ENCODE measurements at places on chromosomes 4 and X.

- no peak for DNase-seq
Observed at GRCh38 chr4:55018521-55018920, 106.9 kb downstream of the KDR start.

GRCh38 chr4:70681704-70682103, 6.6 kb upstream of the UTP3 start:
- DNase-seq = no peak

GRCh38 chr4:20043991-20044390, 207.7 kb upstream of the SLIT2 start:
- no peak for DNase-seq

GRCh38 chr4:181807771-181808170, 435.4 kb upstream of the TENM3 start:
- DNase-seq = no peak

DNA sequence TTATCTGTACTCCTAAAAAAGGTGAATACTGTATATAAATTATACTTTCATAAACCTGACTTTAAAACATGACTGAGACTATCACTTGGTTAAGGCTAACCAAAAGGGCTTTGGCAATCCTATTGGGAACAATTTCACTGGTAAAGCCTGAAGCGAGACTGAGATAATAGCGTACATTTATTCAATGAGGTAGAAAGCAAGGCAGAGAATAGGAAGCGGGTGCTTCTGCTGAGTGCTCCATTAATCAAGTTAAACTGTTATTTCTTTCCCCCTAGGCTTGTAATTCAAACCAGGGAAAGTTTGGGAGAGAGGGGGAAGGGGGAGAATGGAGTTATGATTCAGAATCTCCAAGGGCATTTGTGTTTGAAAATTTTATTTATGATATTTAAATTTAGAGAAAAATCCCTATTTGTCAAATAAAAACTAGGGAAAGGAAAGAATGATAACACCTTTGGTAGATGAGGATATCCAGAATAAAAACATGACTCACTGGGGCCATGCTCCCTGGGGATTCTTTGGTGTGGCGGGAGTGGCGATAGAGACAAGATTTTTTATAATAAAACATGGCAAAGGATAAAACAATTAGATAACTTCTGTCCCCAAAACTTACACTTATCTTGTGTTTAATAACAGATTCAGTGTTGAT, 34.6 kb upstream of the SORBS2 start:
- DNase-seq = no peak

DNA sequence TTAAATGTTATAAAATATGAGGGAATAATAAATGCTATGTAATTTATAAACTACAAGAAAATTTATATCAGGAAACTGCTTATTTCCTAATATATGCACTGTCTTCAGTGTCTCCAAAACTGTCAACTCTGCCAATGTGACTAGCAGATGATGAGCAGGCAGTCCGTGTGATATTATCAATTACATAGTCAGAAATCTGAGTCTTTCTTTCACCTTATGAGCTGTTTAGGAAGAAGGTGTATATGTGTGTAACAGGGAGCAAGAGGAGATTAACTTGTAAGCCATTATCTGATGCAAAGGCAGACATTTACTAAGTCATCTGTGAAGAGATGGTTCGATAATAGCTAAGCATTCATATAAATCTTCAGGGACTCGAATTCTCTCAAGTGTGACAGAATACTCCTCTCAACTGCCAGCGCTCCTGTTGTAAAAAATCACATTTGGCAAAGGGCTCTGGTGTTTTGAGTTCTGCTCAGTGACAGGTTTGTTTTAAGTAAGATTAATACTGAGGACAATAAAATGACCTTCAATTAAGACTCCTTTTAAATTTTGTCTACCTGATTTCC, 79.7 kb downstream of the SNCA start:
- no peak for DNase-seq

DNA sequence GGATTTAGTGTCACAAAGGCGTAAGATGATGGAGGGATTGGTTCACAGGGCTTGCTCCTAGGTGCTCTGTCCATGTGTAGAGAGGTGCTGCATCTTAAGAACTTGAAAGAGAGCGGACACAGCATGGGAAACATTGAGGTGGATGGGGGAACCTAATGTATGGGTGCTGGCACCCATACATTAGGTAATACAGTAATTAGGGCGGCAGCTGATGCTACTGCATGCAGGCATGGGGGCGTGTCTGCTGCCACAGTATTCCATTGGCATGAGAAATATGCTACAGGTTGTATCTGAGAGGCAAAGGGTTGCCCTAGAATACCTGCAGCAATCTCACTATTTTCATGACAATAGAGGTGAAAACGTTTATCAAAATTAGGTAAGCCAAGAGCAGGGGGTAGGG, 45.8 kb upstream of the UXT start:
- DNase-seq = no peak

DNA sequence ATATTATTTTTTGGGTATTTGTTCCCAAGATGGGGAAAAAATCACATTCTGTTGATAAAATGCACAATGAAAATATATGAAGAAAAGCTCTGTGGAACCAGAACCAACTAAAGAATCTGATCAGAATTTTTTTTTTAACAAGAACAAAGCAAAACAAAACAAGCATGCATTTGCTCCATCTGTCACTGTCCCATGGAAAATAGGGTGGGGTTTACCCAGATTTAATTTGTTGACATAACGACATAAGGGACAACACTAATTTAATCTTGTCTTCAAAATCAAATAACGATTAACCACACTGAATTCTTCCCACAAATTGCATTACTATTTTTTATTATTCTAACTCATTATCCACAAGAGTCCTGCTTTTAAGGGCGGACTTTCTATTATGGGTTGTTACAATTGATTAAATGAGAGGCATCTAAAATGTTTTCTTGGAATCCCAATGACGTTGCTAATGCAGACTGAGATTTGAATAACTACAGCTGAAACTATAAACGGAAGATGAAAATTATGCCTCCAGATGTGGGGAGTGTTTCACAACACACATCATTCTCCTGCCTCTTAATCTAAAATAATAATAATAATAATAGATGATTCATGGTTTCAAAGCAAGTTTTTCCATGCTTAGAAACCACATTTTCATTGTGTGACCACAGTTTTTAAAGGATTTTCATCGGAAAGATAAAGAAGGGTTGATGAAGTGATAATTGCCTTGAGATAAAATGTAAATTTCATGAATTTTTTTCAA, 307.0 kb upstream of the CPEB2 start:
- DNase-seq = no peak

DNA sequence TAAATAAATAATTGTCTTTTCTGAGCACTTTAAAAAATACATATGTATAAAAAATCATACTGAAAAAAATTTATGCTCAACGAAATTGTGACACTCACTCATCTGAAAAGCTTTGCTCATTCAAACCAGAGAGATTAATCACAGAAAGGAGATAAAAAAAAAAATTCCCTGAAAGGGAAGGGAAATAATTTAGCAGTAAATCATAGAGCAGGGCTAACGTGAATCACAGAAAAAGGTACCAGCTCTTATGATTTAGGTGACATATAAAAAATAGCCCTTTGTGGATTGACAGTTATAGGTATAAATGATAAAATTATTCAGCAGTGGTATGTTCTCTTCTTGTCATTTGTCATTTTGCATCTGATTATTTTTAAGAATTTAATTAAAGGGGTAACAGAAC, 552.7 kb upstream of the TENM3 start:
- DNase-seq = no peak

- no peak for DNase-seq
Observed at GRCh38 chrX:17521871-17522693, 147.1 kb downstream of the NHS start.

DNA sequence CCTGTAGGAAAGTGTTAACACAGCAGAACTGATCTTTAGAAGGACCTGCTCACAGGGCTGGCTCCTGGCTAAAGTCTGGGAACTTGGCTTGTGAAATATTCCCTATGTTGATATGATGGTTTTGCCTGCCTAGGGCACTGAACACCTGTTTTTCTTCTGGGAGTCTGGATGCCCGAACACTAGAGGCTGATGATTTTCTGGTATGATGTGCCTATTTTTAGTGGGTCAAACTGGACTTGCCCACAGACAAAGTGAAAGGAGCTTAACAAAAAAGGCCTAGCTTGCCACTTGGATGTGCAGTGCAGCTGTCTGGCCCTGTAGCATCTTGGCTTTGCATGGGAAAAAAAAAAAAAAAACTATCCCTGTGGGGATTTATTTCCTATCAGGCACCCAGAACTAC, 39.1 kb downstream of the ZNF674 start:
- no peak for DNase-seq

DNA sequence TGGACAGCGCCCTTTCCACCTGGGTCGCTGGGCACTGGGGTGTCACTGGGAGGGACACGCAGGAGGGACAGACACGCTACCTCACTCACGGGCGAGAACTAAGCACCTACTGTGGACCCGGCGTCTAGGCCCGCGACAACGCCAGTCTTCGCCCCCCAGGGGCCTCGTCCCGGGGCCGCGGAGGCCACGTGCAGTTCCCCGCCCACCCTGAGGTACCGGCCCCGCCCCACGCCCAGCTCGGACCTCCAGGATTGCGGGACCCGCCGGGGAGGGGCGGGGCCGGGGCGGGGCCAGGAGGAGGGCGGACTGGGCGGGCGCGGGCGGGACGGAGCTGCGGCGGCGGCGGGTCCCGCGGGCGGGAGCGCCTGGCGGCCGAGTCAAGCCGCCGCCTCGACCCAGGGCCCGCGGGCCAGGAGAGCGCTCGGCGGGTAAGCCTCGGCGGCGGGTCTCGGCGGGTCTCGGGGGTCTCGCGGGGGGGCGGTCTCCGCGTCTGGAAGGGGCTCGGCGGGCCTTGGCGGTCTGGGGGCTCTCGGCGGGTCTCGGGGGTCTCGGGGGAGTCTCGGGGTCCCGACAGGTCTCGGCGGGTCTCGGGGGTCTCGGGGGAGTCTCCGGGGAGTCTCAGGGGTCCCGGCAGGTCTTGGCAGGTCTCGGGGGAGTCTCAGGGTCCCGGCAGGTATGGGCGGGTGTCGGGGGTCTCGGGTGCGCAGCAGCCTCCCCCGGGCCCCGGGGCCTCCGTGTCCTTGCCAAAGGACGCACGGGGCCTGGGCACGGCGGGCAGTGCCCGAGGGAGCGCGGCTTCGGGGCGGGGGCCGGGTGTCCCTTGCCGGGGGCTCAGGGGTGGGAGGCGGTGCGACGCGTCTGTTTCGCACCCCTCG, at the start of gene SH3BP2:
SH3BP2 (plus strand) TSS at position 375 of the 875 bp plus-strand sequence. CDS start 27,533 bp downstream, outside the sequence.
- no peak for DNase-seq

DNA sequence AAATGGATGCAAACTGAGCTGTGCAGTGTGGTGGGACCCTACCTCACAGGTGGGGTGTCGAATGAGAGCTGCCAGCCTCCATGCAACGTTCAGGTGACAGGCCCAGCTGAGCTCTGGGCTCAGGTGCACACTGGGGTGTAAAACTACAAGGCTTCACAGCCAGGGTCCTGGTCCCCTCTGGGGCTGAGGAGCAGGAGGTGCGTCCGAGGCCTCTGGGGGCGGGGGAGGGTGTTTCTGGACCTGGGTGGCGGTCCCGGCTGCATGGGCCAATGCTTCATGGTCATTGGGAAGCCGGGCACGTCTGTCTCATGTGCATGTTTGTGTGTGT, 26.5 kb upstream of the SORCS2 start:
- DNase-seq = no peak

GRCh38 chrX:64190136-64190740, 15.3 kb downstream of the AMER1 start:
- no peak for DNase-seq

- no peak for DNase-seq
Observed at GRCh38 chr4:71189471-71189870, 149.3 kb upstream of the SLC4A4 start.

GRCh38 chr4:89939994-89940393, 45.3 kb downstream of the MMRN1 start:
- no peak for DNase-seq

DNA sequence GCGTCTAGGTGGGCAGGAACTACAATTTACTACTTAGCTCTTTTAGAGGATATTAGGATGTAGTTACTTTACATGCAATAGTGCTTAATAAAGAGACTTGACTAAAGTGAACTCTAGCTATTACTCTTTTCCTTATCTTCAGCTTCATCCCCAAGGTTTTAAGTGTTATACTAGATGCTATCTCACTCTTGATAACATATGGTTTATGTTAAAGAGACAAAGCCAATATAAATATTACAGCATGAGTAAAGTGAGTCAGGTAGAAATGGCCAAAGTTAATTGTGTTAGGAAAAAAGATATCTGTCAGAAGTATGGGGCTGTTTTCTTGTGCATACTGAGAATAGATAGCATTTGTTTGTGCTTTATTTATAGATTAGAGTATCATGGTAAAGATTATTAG, 80.5 kb downstream of the STAG2 start:
- no peak for DNase-seq

DNA sequence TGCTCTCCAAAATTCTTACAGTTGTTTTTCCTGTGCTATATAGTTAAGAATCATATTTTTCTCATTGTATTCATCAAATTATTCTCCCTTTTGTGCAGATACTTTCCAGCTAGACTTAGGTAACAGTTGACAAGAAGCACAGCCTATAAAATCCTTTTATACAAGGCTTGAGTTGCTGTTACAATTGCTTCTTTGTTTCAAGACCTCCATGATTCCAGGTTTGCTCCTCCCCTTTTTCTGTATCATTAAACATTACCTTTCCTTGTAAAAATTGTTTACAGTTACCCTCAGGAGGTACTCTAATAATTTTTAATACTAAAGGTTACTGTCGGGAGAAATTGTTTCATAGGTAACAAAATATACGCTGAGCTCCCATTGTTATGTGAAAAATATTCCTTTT, 192.3 kb upstream of the GRID2 start:
- no peak for DNase-seq

DNA sequence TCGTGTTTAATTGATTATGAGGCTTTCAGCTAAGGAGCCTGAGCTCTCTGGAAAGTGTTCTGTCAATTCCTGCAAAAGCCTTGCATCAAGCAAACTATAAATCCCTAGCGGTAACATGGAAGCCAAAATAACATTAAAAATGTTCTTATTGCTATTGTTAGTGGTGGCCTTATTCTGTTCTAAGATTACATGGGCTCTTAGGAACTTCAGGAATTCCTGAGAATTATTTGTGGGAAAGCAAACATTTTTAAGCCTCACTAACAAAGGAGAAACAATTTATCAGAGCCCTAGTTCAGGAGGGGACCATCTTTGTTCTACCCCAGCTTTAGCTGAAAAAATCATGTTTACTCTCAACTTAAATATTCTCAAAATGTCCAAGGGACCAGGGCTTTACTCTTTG, 119.6 kb downstream of the PAPSS1 start:
- no peak for DNase-seq

- no peak for DNase-seq
Observed at GRCh38 chr4:138410266-138410665, 168.1 kb upstream of the SLC7A11 start.

- DNase-seq = no peak
Observed at GRCh38 chrX:34901761-34902160, 40.8 kb upstream of the FAM47B start.

GRCh38 chr4:95825546-95825945, 14.3 kb upstream of the PDHA2 start:
- DNase-seq = no peak

- DNase-seq = no peak
Observed at GRCh38 chr4:52032005-52032404, 6.1 kb downstream of the SGCB start.

DNA sequence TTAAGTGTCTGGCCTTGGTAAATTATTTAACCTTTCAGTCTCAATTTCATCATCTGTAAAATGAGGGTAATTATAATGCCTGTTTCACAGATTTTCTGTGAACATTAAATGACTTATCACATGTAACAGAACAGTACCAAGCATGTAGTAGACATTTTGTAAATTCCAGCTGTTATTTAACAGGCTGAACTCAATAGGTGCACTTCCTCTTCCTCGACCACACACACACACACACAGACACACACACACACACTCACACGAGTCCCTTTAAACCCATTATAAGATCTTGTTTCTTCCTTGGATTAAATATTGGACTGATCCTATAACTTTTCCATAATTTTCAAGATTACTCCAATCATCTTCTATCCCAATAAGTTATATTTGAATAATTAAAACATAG, 53.4 kb upstream of the COL25A1 start:
- no peak for DNase-seq
